Mammary epithelial cell (primary cell): ENCODE measurements at places on chromosomes 3 and 15.

DNA sequence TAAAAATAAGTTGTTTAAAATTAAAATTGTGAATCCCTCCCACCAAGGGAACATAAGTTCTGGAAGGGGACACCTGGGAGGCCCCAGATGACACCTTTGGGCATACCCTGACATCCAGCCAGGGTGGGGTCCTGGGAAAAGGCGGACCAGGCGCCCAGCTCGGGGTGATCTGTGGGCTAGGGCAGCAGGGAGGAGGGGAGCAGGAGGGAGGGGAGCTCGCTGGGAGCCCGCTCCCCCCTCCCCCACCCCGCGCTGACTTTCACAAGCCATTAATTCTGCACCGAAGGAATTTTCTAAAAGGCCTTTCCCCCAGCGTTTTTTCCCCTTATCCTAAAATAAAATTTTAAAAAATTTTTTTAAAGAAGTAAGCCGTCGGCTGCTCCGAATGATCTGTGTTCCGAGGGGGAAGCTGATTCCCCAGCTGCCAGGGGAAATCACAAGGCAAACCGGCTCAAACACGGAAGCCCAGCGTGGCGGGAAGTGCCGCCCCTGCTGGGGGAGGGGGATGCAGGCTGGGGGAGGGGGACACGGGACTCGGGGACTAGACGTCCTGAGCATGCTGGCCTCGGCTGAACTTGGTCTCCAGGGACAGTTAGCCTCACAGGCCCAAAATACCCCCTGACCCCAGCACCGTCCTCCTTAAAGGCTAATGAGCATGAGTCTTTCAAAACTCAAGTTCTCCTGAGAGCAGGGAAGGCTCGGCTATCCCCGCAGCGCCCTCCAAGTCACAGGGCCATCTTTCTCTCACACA lies 13.9 kb downstream of the PLXND1 start:
- no peak for DNase-seq

GRCh38 chr3:4587838-4588105 lies 94.6 kb downstream of the ITPR1 start:
- DNase-seq, result no peak

DNA sequence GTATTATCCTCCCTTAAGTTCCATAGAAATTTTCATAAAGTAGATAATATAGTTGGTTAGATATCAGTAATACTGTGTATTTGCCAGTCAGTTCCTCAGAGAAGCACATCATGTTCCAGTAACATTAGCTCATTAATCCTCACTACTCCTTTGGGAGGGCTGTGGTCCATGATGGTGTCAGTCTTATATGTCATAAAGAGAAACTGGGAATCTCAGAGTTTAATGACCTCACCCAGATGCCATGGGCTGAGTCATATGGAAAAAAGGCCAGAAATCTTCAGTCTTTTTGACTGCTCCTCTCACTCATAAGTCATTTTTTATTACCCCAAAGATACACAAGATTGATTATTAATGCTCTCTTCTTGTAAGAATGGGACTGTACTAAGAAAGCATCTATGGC lies 188.6 kb downstream of the CHL1 start:
- peak; percentile 27 for DNase-seq

DNA sequence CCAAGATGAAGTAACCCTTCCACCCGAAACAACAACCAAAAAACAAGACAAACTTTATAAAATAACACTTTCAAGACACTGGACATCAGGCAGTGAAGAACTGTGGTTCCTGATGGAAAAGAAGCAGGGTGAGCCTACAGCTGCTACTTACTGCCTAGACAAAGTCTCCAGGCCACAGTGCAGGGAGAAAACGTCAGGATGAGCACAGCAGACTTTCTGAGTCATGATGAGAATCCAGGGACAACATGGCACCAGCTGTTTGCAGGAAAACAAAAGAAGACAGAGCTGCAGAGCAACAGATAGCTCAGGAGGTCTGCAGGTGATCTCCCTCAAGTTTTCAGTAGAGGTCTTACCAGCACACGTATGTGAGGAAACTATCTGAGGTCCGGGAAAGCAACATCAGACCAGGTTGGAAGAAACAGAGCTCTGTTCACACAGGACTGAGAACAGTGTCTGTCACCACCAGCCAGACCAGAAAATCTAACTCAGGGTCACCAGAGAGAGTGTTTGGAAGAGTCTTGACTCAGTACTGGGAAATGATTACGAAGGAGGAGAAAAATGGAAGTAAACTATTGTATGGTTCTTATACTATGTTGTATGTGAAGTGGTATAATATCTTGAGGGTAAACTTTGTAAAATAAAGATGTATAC lies 108.9 kb downstream of the ANO10 start:
- DNase-seq, result no peak

DNA sequence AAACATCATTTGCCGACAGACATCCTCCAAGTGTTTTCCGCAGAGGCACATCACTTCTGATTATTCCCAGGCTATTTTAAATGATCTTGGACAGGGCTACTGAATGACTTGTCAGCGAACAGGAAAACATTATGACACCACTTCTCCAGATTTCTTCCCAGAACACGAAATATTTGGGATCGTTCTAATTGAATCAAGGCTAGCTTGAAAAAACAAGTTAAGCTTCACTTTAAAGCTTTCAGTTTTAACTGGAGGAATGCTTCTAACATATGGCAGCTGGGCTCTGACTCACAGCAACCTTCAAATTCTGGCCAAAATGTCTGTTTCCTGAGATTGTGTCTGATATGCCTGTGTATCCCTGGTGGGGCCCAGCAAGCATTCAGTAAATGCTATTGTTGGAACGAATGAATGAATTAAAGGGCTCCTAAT lies 127.0 kb upstream of the ICE2 start:
- DNase-seq, result no peak

DNA sequence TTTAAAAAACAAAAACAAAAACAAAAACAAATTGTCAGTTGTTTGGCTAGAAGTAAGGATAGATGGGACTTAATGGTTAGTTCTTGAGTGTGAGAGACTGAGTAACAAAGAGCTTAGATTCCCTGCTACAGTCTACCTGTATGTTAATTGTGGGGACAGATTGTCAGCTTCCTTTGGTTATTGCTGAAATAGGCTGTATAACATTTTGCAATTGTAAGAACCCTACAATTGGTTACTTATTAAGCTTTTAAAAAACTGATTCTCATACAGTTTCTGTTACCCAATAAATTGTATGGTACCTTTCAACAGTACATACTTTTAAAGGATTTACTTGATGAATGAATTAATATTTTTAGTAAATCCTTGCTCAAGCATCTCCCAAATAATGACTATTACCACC lies 35.3 kb downstream of the CLASP2 start:
- no peak for DNase-seq

- no peak for DNase-seq
These were observed 137.9 kb downstream of the SSR3 start for GRCh38 chr3:156416846-156417558.

DNA sequence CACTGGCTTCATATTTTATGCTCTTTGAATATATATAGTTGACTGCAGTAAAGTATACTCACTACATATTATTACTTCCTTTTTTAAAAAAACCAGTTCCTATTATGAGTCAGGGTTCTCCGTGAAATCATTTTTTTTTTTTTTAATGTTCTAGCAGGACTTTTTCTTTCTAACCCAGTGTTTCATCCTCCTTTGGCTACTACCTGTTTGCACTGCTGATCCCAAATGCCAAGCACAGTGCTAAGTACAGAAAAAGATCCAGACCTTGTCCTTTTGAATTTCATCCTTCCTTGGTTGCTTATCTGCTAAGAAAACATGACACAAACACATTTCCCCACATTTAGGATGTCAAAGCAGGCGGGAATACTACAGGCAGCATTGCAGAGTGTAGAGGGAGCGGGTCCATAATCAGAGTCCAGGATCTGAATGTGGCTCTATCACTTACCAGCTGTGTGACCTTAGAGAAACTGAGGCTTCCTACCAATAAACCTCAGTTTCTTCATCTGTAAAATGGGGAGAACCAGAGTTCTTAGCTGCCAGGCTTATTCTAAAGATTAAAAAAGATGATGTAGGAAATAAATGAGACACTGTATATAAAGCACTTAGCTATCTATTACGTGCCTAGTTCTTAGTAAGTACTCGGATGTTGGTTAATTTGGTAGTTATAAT lies 37.2 kb upstream of the ANPEP start:
- no peak for DNase-seq

- no peak for DNase-seq
These were observed 20.7 kb upstream of the ERC2 start for GRCh38 chr3:56488812-56489600.

GRCh38 chr15:67142092-67142766 lies 76.8 kb downstream of the SMAD3 start:
- DNase-seq, result no peak

- DNase-seq, result no peak
These were observed 454 bp downstream of the C15orf62 start for GRCh38 chr15:40770147-40770721.

GRCh38 chr3:11544412-11545181 lies 99.1 kb downstream of the VGLL4 start:
- DNase-seq, result no peak

DNA sequence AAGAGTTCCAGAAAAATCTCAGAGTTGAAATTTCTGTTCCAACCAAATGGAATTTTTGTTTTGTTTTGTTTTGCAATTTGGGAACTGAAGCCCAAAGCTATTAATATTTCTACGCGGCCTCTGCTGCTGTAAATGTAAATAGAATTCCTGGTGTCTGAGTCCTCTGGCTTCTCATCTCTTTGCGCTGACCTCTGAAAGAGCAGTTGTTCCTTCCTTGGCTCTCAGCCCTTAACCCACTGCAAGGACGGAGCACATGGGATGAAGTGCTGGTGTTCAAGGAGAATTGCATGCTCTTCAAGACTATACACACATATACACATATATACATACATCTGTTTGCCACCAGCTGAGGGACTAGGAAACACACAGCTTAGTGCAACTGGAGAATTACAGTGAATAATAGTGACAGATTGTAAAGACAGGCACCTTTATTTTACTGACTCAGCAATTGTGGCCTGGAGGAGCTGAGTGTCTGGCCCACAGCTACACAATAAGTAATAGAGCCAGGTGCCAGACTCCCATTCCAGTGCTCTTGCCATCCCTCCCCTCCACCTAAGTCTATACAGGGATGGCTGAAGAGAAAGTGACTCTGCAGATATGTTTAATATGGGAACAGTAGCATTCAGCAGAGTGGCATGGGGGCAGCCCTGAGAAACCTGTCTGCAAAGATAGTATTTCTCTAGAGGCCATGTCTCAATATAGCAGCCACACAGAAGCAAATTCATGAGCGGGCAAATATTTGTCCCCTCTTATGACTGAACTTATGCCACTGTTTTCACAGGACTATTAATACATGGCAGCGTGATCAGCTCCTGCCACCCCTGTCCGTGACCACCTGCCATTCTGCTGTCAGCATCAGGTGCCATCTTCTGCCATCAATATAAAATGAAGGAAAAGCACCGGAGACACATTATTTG lies 42.3 kb downstream of the NEK10 start:
- DNase-seq, result peak; percentile 46

DNA sequence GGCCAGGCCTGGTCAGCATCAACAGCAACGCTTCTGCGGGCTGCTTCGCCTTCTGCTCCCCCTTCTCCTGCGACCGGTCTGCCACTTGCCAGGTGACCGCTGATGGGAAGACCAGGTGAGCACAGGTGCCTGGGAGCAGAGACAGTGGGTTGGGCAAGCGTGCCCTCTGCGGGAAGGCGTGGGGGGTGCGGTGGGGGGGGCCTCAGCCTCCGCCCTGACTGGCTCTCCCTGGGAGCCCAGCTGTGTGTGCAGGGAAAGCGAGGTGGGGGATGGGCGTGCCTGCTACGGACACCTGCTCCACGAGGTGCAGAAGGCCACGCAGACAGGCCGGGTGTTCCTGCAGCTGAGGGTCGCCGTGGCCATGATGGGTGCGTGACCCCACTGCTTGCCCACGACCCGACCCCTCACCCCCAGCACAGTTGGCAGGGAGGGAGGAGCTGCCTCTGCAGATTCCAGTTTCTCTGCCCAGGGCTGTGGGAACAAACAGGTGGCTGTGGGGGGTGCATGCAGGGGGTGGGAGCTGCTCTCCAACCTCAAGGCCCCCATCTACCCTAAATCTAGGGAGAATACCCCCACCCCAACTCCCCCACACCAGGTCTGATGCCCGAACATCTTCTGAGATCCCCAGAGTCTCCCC lies 8.8 kb downstream of the STAB1 start:
- DNase-seq, result no peak

GRCh38 chr15:46174122-46174521 lies 539.3 kb downstream of the SQOR start:
- DNase-seq, result no peak

- no peak for DNase-seq
These were observed 512.6 kb upstream of the PPP2R3A start for GRCh38 chr3:135452881-135453280.

- DNase-seq, result no peak
These were observed 4.2 kb downstream of the SLC4A7 start for GRCh38 chr3:27479806-27480543.

GRCh38 chr3:114307222-114307830 lies 13.5 kb downstream of the TIGIT start:
- DNase-seq, result no peak
